ENCODE measurements at places on chromosomes 6 and 20. TPM values are rescaled to one million over a fixed set of nuclear protein-coding genes. Genes with fewer than 3 reads are reported as not detected.

- no peak for DNase-seq
Measured at GRCh38 chr20:49030954-49031619, 15.0 kb upstream of the CSE1L start.

- DNase-seq, result no peak
Measured at GRCh38 chr6:63997734-63998133, 362.1 kb downstream of the PHF3 start.

DNA sequence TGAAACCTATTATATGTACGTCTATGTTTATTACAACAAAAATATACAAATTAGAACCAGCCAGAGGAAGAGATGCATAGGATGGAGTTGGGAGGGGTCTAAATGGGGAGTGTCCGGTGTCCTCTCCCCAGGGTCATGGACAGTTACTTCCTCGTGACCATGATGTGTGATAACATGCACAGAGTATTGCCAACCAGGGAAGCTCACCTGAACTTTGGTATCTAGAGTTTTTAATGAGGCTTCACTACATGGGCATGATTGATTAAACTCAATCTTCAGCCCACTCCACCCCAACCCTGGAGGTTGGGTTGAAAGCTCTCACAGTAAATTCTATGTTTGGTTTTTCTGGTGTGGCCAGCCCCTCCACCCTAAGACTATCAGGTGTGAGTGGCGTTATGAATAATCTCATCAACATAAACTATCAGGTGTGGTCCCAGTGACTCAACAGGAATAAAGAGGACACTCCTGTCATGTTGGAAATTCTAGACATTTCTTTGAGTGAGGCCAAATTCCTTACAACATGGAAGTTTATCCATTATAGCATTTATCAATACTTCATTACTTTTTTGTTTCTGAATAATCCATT is 36.4 kb upstream of the FKBP1A start:
- DNase-seq, result no peak

The ECI2 gene
- 42.0 TPM for total RNA-seq

DNA sequence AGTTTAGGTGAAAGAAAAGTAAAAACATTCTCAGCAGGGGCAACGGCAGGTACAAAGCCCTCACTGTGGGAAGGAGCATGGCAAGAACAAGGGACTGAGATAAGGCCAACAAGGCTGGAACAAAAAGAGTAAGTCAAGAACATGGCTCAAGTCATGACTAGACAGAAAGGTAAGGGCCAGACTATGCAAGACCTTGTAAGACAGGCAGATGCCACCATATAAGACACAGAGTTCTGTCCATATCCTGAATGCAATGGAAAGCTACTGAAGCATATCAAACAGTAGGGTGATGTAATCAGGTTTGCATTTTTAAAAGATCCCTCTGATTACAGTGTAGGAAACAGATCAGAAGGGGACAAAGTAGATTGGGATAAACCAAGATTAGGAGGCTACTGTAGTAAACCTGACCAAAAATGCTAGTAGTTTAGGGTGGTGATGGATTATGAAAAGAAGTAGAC is 5.5 kb downstream of the REV3L start:
- no peak for DNase-seq

All from activated CD8-positive, alpha-beta T cell treated with anti-CD3 and anti-CD28 coated beads, Interleukin-2, amount 10 ng/mL, durations not matched to agents 7 days and 5 days (primary cell).